Putamen (tissue), 1 donor: ENCODE measurements at places on chromosomes 16 and 17.

DNA sequence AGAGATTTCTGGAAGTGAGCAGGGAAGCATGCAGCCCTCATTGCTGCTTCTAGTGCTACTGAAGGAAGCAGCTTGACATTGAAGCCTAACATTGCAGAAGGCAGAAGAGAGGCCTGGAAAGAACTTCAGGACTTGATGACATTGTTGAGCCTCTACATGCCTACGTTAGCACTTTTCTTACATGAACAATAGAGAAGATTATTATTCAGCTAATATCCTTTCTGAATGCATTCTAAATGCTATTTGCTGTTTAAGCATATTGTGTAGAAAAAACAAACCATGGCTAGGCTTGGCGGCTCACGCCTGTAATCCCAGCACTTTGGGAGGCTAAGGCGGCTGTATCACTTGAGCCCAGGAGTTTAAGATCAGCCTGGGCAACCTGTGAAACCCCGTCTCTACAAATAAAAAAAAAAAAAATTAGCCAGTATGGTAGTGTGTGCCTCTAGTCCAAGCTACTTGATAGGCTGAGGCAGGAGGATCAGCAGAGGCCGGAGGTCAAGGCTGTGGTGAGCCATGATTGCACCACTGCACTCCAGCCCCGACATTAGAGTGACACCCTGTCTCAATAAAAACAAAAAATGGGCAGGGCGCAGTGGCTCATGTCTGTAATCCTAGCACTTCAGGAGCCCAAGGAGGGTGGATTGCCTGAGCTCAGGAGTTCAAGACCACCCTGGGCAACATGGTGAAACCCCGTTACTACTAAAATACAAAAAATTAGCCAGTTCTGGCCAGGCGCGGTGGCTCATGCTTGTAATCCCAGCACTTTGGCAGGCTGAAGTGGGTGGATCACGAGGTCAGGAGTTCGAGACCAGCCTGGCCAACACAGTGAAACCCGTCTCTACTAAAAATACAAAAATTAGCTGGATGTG lies 2.2 kb upstream of the AURKB start:
- DNase-seq: no peak

- DNase-seq: no peak
These were observed 17.8 kb upstream of the ETV4 start for GRCh38 chr17:43563600-43564594.

DNA sequence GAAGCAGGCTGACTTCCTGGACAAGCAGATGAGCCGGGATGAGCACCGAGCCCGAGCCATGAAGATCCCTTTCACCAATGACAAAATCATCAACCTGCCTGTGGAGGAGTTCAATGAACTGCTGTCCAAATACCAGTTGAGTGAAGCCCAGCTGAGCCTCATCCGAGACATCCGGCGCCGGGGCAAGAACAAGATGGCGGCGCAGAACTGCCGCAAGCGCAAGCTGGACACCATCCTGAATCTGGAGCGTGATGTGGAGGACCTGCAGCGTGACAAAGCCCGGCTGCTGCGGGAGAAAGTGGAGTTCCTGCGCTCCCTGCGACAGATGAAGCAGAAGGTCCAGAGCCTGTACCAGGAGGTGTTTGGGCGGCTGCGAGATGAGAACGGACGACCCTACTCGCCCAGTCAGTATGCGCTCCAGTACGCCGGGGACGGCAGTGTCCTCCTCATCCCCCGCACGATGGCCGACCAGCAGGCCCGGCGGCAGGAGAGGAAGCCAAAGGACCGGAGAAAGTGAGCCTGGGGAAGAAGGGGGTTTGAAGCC lies 11.0 kb downstream of the NFE2L1 start:
- no peak for DNase-seq

GRCh38 chr17:1563786-1564613 lies 1.4 kb upstream of the PITPNA start:
- DNase-seq: no peak

- no peak for DNase-seq
These were observed 54.7 kb downstream of the SLC6A2 start for GRCh38 chr16:55710466-55710865.

- DNase-seq: no peak
These were observed 17.7 kb downstream of the MGAT5B start for GRCh38 chr17:76885894-76886290.

DNA sequence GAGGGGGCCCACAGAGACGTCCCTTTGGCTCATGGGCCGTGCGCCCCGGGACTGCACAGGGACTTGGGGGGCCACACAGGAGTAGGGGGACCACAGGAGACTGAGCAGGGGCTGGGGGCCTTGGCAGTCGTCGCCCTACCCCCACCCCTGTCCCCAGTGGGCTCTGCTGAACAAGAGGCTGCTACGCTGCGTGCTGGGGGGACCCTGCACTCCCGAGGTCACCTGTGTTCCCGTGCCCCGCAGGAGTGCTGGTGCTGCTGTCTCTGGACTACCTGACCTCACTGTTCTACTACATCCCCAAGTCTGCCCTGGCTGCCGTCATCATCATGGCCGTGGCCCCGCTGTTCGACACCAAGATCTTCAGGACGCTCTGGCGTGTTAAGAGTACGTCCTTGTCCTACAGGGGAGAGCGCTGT lies 14.4 kb upstream of the RNF213 start:
- no peak for DNase-seq

GRCh38 chr17:1299552-1300370 lies 20.3 kb downstream of the TRARG1 start:
- no peak for DNase-seq

DNA sequence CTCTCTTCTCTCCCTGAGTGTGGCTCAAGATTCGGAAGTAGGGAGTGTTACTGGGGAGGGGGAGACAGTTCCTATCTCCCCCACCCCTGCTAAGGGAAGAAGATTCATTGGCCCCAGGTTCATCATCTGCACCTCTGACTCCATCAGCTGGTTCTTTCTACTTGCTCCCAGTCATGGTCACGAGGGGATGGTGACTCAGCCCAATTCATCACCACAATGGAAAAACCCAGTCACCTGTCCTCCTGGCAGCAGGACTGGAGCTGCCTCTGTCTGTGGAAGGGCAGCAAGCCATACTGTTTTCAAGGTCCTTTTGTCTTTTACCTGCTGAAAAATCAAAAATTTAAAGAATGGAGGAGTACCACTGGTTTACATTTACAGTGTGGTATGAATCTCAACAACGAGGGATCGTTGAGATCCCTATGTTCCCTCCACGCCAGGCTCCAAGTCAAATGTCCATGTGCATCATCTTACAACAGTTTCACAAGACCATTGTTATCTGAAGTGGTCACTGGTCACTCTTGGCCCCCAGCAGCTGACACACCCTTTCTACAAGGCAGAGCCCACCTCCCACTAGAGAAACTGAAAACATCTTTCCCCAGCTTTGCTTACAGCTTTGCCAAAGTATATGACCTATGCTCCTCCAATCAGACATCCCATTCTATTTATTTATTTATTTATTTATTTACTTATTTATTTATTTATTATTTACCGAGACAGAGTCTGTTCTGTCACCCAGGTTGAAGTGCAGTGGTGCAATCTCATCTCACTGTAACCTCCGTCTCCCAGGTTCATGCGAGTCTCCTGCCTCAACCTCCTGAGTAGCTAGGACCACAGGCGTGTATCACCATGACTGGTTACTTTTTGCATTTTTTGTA lies 40.4 kb upstream of the NDRG4 start:
- DNase-seq: no peak

DNA sequence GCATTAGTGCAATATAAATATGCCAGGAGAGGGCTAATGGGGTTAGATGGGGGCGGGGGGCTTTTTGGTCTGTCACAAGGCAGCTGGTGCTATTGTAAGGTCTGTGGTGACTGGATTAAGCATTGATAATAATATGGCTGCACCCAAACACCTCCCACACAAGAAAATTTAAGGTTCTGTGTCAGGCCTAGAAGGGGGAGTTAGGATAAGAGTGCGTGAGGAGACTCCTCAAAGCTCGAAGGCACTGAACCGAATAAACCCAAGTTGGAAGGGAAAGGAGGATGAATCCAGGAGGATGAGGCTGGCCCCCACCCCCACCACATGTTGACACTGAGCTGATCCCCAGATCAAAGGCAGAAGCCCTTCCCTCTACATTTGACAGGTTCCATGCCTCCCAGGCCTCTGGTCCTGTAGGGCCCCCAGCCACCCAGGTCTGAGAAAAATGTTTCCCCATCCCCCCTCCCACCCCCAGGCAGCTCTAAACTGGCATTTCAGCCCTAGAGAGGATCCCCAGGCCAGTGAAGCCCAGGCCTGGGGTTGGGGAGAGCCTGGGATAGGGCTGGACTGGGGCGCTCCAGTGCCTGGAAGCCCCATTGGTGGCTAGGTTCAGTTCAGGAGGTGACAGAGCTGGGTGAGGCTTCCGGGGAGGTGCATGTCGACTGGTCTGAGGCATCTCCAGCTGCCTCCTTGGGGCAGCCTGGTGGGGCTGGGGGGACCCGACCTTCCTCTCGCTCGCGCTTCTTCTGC lies 1.7 kb downstream of the HOXB1 start:
- DNase-seq: no peak

DNA sequence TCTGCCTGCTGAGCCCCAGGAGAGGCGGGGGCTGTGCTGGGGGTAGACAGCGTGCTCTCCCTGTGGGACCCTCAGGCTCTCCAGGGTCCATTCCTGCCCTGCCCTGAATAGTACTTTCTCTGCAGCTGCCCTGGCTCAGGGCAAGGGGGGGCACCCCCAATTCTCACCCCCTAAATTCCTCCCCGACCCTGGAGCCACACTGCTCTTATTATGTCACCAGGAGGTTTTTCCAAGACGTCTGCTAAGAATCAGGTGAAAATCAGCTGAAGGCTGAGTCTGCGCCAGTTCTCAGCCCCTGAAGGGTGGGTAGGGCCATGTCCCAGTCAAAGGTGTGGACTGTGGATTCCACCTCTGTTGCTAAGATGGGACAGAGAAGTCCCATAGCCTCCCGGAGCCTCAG lies 49.9 kb upstream of the MAP3K14 start:
- DNase-seq: no peak

DNA sequence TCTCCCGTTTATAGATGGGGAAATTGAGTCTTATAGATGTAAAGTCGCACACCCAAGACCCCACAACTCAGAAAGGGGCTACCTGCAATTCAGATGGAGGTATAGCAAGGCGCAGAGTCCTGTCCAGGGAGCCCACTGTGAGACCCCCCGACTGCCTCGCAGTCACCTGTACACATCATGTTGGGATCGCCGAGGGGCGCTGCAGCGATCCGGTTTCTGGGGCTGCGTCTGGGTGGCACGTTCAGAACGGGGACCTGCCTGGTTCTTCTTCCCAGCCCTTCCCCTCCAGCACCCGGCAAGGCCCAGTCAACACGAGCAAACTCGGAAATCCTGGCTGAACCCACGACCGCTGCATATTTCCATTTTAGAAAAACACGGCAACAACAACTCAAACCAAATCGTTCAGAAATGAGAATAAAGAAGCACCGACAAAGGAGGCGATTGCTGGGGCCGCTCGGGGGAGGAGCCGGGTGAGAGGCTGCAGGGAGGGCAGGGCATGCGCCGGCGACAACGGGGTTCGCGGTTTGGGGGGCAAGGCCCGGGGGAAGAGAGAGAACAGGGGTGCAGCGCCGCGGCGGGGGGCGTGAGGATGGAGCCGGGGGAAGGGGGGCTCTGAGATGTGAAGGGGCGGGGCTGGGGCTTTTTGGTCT lies 643 bp downstream of the HSDL1 start:
- peak; percentile 49 for DNase-seq

GRCh38 chr16:54236773-54237172 lies 49.8 kb downstream of the IRX3 start:
- no peak for DNase-seq

- DNase-seq: no peak
These were observed 37.6 kb upstream of the ABCC11 start for GRCh38 chr16:48284772-48285409.

- DNase-seq: no peak
These were observed 458 bp downstream of the GFOD2 start for GRCh38 chr16:67718668-67719047.

DNA sequence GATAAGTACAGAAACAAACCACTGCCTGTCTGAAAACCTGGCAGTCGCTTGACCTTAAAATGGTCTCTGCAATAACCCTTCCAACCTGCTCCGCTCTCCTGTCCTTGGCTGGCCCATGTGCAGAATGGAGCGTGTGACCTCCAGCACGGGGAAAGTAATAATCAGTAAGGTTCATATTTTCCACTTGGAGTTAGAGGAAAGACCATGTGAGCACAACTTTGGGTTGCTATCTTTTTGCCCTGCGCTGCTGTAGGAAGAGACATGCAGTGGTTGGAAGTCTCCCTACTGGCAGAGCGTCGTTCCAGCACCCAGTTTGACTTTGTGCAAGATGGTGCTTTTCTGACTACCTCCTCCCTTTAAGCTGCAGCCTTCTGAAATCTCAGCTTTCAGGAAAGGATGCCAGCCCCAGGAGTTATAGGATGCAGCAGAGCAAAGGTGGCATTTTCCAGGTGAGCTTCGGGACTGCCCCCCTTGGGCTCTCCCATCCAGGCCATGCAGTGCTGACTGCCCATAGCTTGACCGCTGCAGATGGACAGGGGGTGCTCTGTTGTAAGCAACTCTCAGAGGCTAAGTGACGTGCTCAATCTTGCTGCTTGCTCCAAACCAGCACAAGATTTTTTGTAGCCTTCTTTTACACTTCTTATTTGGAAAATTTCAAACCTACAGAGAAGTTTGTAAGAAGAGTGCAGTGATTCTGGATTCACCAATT lies 110.7 kb upstream of the NOL11 start:
- DNase-seq: no peak

- no peak for DNase-seq
These were observed 3.7 kb upstream of the DNAI2 start for GRCh38 chr17:74270333-74270732.

- no peak for DNase-seq
These were observed 2.1 kb upstream of the GPRC5C start for GRCh38 chr17:74429604-74430384.

GRCh38 chr17:56292578-56292977 lies 139.3 kb downstream of the ANKFN1 start:
- DNase-seq: no peak

DNA sequence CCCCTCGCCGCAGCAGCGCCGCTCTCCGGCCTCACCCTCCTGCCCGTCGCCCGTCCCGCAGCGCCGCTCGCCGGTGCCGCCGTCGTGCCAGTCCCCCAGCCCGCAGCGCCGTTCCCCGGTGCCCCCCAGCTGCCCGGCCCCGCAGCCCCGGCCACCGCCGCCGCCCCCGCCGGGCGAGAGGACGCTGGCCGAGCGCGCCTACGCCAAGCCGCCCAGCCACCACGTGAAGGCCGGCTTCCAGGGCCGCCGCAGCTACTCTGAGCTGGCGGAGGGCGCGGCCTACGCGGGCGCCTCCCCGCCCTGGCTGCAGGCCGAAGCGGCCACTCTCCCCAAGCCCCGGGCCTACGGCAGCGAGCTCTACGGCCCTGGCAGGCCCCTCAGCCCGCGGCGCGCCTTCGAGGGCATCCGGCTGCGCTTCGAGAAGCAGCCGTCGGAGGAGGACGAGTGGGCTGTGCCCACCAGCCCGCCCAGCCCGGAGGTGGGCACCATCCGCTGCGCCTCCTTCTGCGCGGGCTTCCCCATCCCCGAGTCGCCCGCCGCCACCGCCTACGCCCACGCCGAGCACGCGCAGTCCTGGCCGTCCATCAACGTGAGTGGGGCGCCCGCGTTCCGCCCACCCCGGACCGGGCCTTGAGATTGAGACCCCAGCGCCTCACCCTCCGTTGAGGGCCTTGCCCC lies 15.0 kb downstream of the TBKBP1 start:
- no peak for DNase-seq

- no peak for DNase-seq
These were observed 5.0 kb downstream of the SLX4 start for GRCh38 chr16:3606441-3606840.
